ENCODE measurements at places on chromosomes 3 and 15.

- no peak for DNase-seq
Observed at GRCh38 chr15:70190965-70191364, 93.2 kb upstream of the TLE3 start.

GRCh38 chr15:66593219-66593780, 27.5 kb upstream of the LCTL start:
- DNase-seq = no peak

GRCh38 chr3:110164632-110165369, 827.5 kb upstream of the DPPA4 start:
- no peak for DNase-seq

DNA sequence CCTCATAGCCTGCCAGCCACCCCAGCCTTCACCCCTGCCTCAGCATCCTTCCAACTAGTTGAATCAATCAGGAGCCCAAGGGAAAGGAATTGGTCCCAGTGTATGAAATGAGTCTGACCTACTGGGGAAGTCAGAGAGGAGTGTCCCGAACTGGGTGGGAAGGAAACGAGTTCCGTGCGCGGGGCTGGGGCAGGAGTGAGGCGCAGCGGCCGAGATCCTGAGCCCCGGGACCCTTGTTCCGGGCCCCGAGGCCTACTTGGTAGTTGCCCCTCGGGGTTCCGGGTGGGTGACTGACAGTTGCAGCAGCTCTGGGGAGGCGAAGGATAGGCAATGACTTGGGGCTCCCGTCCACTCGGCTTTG, 1.1 kb upstream of the PLCL2 start:
- DNase-seq = no peak

DNA sequence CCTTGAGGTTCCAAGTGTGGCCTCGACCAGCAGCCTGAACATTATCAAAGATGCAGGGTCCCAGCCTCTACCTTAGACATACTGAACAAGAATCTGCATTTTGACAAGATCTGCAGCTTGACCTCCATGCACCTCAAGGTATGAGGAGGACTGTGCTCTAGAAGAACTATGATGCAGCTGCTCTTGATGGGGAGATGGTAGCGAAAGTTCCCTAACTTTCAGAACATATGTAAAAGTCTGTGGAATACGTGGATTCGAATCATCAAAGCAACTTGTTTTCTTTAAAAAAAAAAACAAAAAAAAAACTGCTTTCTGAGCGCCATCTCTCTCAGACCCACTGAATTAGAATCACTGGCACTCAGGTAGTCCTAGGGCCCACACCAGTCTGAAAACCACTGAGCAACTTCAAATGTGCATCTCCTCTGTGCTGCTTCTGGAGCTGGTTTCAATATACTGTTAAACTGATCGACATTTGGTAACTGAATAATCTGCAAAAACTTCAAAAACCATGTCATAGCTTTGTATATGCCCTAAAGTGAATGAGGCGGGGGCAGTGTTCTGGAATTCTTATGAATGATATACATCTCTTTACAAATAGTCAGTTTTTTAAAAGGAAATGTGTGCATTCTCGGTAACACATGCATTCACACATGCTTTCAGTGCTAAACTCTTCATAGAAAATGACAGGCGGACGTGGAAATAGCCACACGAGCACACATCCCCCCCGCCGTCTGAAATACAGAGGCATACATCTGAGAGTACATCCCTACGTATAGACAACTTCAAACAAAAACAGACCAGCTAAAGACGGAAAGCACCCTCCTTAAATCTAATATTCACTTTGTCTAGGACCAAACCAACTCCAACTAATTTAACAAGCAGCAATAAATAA, 128.8 kb downstream of the FOXP1 start:
- DNase-seq = peak; percentile 57

DNA sequence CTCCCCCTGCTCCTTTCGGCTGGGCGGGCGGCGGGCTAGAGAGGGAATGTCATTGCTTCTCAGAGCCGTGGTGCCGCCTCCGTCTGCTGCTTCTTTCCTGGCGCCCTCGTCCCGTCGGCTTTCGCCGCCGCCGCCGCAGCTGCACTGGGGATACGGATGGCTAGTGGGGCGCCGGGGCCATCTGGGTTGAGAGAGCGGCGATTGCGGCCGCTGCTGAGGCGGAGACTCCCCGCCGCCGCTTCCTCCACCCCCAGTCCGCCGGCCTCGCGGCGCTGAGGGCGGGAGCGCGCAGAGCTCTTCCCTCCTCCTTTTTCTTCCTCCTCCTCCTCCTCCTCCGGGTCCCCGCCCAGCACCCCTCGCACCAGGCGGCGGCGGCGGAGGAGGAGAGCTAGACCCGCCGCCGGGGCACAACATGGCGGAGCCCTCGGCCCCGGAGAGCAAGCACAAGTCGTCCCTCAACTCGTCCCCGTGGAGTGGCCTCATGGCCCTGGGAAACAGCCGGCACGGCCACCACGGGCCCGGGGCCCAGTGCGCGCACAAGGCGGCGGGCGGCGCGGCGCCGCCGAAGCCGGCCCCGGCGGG, at the start of gene STT3B:
Gene STT3B (plus strand): TSS at position 339 of the 582 bp plus-strand sequence. CDS start 74 bp downstream, at position 413.
- DNase-seq = peak; percentile 95

GRCh38 chr15:35061161-35061824, 23.8 kb downstream of the NANOGP8 start:
- no peak for DNase-seq

- DNase-seq = peak; percentile 41
Observed at GRCh38 chr15:73987681-73988444, 4.2 kb downstream of the STOML1 start.
